Activated T-cell treated with anti-CD3 and anti-CD28 coated beads, Interleukin-2, amount 50 U/mL, for 4 hours (primary cell): ENCODE measurements at places on chromosomes 6 and 20.

- no peak for DNase-seq
These were observed 2.6 kb upstream of the SLC22A7 start for GRCh38 chr6:43295456-43295855.

DNA sequence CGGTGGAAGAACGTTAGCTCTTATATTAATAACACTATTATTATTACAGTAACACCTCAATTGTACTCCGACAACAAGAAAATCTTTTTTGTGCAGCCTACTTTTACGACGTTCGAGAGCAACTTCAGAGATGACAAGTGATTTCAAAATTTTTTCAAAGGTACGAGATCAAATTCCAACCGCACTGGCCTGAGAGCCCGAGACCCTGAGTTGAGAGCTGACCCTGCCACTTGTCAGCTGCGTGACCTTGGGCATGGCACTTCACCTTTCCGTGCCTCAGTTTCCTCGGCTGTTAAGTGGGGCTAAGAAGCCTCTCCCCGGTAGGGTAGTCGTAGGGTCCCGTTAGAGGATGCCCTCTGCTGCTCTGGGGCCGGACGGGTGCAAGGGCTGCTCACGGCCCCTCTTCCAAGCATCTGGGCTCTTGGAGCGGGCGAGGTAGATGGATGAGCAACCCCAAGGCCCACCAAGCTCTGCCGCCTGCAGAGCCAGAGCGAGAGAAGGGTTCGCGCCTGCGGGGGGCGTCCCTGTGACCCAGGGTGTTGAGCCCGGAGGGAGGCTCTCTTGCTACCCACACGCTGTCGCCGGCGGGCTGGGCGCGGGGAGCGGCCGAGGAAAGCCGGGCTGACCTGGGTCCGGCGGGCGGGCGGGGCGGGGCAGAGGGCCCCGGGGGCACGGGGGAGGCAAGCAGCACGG, 510 bp downstream of the NDRG3 start:
- no peak for DNase-seq

- DNase-seq = no peak
These were observed 730 bp downstream of the INSM1 start for GRCh38 chr20:20368418-20369249.

GRCh38 chr6:125957845-125958244, 1.3 kb downstream of the HINT3 start:
- no peak for DNase-seq

- no peak for DNase-seq
These were observed 14.5 kb downstream of the STX16 start for GRCh38 chr20:58665606-58666005.

GRCh38 chr6:142374091-142374770, 72.4 kb downstream of the ADGRG6 start:
- no peak for DNase-seq

DNA sequence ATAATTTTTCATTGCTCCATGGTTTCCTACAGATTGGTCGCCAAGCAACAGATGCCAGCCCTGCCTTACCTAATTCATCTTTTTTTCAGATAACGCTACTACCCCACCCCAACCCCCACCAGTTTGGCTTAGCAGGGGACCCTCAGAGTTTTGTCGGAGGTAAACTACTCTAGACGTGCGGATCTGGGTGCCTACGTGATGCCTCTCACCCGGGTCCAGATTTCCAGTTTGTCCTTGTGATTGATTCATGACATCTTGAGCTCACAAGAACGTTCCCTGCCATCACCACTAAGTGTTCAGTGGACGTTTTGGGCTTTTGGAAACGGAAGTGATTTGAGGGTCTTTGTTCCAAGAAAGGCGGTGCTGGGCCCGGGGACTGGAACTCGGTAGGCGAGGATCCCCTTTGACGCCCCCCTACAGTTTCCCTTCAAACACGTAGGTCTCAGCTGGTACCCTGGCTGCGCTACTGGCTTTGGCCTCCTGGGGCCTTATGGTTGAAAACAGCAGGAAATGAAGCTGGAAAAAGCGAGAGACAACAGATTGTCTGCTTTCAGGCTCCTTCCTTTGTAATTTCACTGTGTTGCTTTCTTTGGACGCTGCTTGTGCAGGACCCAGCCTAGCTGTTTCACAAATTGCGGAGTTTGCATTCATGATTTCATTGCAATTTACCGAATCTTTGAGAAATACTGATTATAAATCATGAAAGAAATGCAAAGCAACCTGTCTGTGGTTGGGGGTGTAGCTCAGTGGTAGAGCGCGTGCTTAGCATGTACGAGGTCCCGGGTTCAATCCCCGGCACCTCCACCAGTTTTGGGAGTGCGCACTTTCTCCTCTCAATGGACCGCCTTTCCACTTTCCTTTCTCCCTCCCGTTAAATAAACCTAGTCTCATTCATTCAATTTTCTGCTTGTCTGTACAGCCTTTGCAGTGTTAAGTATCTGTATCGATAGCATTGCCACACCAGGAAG, 81.0 kb downstream of the GPX5 start:
- no peak for DNase-seq

DNA sequence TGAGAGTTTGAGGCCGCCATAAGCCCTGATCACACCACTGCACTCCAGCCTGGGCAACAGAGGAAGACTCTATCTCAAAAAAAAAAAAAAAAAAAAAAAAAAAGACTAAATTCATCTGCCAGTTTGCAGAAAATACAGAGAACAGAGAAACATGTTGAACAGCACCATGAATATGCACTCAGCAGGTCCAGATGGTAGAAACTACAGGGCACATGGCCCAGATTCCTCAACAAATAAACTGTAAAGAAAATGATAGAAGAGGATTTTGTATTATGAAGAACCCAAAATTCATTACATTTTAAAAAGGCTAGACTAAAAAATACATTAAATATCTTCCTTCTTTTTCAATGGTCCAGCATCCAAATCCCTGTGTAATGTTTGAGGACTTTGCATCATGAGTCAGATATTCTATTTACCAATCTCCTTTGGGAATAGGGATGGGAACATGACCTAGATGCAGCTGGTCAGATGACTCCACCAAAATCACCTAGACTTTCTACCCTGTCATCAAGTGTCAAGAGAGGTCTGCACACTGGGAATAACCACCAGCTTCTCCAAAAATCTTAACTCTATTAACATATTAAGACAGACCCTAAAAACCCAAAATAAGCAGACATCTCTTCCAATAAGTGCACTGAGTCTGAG, 189.1 kb upstream of the TCF21 start:
- DNase-seq = no peak

DNA sequence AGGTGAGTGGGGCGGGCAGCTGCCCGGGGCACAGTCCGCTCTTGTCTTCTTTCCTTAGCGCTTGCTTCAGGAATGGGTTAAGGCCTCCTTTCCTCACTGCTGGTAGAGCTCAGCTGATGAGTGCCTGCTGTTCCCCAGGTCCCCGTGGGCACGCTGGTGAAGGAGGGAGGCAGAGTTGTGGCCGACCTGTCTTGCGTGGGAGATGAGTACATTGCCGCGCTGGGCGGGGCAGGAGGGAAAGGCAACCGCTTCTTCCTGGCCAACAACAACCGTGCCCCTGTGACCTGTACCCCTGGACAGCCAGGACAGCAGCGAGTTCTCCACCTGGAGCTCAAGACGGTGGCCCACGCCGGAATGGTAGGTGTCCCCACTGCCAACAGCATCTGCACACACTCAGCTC, 15.7 kb downstream of the MTG2 start:
- no peak for DNase-seq

- no peak for DNase-seq
These were observed 21.1 kb upstream of the SERPINB1 start for GRCh38 chr6:2862712-2863181.

- no peak for DNase-seq
These were observed 72.0 kb upstream of the BACH2 start for GRCh38 chr6:90368601-90369000.

DNA sequence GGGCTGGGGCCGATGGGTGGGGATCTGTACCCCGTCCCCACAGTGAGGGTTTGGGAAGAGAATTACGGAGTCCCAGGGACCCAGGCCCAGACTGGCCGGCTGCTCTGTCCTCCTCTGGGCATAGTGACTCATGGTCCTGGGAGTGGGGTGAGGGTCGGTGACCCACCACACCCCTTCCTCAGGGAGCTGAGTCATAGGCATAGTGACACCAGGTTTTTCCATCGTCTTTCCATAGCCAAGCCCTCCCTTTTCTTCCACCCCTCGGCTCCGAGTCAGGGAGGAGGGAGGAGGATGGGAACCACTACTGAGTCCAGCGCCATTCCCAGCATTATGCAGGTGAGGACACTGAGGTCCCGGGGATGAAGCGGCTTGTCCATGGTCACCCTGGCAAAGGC, 8.9 kb downstream of the CYP21A2 start:
- no peak for DNase-seq

DNA sequence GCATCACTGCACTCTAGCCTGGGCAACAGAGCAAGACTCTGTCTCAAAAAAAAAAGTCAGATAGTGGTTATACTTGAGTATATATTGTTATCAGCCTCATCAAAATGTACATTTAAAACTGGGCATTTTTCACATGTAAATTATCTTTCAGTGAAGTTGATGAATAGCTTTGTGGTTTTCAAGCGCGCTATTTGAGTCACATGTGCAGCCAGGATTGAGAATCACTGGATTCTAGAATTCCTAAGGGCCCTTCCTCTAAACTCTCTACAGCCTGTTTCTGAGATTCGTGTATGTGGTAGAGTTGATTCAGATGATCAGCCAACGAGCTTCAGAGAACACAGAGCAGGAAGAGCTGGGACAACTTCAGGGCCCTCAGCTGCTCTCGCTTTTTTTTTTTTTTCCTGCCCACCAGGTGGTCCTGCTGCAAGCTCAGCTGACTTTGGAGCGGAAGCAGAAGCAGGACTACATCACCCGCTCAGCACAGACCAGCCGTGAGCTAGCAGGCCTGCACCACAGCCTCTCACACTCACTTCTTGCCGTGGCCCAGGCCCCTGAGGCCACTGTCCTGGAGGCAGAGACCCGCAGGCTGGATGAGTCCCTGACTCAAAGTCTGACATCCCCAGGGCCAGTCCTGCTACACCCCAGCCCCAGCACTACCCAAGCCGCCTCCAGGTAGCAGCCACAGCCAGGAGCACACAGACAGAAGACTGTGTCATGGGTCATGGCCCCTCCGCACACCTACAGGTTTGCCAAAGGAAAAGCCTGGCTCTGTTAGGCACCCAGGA, 18.3 kb downstream of the C20orf173 start:
- no peak for DNase-seq

GRCh38 chr20:47249913-47250312, 106.6 kb downstream of the ZMYND8 start:
- DNase-seq = no peak

DNA sequence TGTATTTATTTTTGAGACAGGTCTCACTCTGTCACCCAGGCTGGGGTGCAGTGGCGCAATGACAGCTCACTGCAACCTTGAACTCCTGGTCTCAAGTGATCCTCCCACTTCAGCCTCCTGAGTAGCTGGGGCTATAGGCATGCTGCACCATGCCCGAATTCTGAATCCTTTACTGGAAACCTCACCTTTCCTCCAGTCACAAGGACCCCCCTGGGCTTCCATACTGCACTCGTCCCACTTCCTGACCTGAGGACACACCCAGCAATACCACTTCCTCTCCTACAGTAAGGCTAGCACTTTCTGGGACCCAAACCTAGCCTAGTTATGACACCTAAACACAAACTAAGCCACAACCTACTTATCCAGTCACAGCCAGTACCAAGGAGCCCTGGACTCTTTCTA, 68.2 kb downstream of the FAM217A start:
- no peak for DNase-seq

DNA sequence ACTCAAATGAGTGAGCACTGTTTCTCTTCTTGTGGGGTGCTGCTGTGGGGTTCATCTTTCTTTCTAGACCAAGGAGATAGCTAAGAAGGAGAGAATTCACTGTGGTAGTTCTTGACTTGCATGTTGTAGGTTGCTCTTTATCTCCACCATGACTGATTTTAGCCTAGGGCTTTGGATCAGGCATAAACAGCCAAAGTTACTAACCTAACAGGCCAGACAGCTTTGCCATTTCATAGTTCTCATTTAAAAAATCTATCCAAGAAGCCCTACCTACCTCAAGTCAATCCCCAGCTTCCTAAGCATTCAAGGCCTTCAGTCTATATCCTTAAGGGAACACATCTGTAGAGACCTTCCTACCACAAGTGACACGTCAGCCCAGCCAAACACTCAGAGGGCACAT, 107.9 kb upstream of the CARMIL1 start:
- no peak for DNase-seq

- DNase-seq = no peak
These were observed 14.1 kb downstream of the GSTA5 start for GRCh38 chr6:52826513-52826912.

- DNase-seq = no peak
These were observed 21.7 kb downstream of the TRAF3IP2 start for GRCh38 chr6:111583986-111584385.

- DNase-seq = no peak
These were observed 11.8 kb downstream of the C20orf203 start for GRCh38 chr20:32661820-32662528.

DNA sequence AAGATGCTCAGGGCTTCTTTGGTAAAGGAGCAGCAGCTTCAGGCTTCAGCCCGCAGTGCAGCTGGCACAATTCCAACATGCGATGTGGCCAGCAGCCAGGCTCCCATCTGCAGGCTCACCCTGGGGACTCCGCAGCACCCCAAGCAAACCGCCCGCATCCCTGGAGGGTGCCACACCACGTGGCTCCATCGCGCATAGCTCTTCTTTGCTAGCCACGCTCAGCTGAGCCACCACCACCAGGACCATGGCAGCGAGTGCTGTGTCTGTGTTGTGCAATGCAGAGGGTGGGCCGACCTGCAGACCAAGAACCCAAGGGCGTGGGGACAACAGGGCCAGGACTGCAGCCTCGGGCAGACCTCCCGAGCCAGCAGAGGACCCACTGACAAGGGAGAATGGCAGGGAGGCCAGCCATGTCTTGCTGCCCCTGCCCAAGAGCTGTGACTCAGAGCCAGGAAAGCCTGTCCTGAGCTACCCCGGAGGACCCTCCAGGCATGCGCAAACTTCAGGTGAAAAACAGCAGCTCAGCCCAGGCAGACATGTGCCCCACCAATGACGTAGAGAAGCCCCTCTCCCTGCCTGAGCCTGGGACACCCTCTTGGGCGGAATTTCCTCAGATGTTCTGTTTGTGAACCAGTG, 87.8 kb downstream of the GINS1 start:
- DNase-seq = no peak

GRCh38 chr6:106858653-106859092, 115.9 kb downstream of the CD24 start:
- DNase-seq = no peak

GRCh38 chr6:3618642-3619041, 132.9 kb downstream of the PXDC1 start:
- no peak for DNase-seq
